Activated CD4-positive, alpha-beta T cell treated with anti-CD3 and anti-CD28 coated beads, Interleukin-2, amount 10 ng/mL, durations not matched to agents 24 days and 14 days (primary cell): ENCODE measurements at places on chromosomes 1 and 21.

- no peak for DNase-seq
These were observed 47.5 kb downstream of the DMAP1 start for GRCh38 chr1:44260792-44261170.

GRCh38 chr1:246588159-246588721, 22.0 kb downstream of the CNST start:
- no peak for DNase-seq

GRCh38 chr1:51776408-51776807, 102.1 kb downstream of the NRDC start:
- no peak for DNase-seq

DNA sequence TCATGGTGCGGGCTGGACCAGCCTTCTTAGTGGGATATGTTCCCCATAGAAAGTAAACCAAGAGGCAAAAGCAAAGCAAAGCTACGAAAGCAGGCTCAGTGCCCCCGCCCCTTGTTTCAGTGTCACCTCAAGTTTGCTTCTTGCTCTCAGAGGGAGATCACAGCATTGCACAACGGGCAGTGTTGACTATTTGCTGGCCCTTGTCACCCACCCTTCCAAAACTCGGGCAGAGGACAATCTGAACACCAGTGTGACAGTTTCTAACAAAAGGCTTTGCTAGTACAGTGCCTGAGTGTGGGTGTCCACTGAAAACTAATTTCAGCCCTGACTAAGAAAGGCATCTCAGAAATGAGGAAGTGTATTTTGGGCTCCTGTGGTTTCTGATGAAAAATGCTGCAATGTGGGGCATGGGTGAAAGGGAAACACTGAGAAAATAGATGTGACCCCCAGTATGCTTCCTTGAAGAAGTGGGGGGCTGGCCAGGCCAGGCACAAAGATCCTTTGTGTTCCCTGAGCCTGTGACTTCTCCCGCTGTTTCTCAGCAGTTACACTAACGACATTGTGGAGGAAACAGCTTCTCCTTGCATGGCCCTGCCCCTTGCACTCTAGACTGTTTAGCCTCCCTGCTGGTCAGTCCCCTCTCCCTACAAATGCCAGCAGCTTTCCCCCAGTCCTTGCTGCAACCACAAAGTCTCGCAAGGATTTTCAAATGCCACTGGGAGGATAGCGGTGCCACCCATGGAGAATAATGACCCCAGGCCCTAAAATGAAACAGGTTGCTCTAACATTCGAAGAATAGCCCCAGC, 33.3 kb upstream of the KCNE1 start:
- no peak for DNase-seq

GRCh38 chr1:33696311-33696710, 167.6 kb upstream of the HMGB4 start:
- DNase-seq, result no peak

DNA sequence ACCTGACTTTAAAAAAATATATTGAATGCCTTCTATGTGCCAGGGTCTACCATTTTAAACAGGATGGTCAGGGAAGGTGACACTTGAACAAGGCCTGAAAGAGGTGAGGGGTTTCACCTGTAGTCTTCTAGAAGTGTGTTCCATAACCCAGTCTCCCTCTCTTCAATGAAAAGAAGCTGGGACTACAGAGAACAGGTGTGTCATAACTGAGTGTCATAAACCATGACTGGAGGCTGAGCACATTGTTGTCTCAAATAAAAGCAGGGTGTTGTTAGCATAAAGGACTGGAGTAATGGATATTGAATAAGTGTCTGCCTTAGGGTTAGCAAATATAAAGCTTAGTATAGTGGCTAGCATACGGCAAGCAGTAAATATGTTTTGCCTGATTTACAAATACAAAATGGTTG, 65.4 kb downstream of the SYDE2 start:
- DNase-seq, result peak; percentile 2

DNA sequence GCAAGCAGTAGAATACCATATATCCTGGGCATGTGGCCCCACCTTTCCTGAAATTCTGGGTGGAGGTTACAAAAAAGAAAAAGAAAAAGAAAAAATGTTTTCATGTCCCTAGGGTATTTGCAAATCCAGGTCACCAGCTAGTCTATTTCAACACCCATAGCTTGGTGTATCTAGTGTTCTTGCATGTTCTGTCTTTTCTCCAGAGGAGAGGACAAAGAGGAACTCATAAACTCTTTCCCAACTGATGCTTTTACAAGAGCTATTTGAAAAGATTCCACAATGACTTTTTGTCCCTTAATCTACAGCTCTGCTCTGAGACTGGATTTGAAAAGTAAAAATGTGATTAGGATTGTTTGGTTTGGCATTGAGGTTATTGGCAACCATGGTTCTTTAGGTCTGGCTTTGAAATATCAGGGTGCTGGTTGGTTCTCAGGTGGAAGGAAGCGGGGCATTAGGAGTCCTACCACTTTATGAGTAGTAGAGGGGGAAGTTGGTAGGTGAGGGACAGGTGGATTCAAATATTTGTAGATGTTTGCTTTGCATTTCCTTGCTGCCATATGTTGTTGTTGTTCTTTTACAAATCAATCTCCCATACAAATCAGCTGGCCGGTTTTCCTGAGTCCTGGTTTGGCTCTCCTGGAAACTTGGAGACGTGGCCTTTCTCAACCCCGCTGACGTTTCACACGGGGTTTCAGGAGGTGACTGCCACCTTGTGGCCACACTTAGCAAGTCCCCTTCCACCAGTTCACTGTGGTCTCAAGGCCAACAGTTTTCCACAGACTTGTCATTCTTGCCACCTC, 126.7 kb upstream of the KIAA0040 start:
- DNase-seq, result peak; percentile 90

DNA sequence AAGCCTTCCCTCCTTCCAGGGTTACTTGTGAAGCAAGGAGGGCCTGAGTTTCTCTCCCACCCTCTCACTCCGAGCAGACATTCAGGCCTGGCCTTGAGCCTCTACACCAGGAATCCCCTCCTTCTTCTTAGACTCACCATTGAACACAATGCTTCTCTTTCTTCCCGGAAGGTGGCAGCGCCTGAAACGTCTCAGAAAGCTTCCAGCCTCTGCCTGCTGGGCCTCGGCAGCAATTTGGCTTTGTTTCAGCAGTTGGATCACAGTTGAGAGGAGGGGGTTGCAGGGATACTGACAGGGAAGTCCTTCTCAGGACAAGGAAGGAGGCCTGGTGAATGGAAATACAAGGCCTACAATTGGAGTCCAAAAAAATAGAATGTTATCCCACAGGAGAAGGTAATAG, 6.3 kb downstream of the CLDN8 start:
- DNase-seq, result no peak

- DNase-seq, result peak; percentile 65
These were observed 169.3 kb downstream of the ST6GALNAC5 start for GRCh38 chr1:77036560-77036959.

DNA sequence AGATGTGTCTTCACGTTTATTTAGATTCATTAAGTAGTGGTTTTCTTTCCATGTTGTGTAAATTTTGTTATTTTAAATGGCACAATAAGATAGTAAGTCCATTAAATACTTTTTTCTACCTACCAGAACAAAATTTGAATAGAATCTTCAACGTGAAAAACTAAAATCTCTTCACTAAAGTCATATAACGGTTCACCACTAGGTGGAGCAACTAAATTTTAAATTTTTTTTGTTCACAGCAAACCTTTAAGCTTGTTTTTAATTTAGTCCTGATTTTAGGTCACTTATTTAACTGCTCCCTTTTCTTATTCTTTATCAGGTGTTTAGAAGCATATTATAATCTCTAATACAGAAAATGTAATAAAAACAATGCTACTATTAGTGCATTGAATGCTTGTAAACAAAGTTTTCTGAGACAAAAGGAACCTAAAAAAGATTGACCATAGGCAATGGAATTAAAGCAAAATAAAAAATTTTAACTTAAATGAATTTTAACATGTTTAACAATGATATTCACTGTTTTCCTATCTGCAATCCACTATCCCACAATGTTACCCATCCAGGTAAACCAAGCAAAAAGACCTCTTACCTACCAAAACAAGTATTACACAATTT, 28.3 kb upstream of the PKN2 start:
- DNase-seq, result no peak

DNA sequence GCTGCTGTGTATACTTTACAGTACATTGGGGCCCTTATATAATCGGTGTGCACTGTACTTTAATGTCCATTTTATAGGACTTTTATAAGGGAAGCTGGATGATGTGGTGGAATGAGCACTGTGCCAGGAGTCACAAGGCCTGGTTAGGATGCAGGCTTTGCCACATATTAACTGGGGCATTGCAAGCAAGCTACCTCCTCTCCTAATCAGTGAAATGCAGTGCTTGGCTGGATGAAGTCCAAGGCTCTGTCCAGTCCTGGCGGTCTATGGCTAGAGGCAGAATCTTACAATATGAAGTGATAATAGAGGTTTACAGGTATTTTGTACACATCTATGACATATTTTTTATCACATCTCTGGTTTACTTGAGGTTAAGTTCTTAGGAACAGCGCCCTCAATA, 1.7 kb upstream of the PKP1 start:
- DNase-seq, result no peak
